ENCODE measurements at places on chromosomes 6 and 20. TPM values are rescaled to one million over a fixed set of nuclear protein-coding genes. Genes with fewer than 3 reads are reported as not detected.

- DNase-seq: no peak
These were observed 418.3 kb upstream of the POU3F2 start for GRCh38 chr6:98416027-98416426.

GRCh38 chr20:5689463-5689862 is 60.7 kb upstream of the SHLD1 start:
- DNase-seq: no peak

DNA sequence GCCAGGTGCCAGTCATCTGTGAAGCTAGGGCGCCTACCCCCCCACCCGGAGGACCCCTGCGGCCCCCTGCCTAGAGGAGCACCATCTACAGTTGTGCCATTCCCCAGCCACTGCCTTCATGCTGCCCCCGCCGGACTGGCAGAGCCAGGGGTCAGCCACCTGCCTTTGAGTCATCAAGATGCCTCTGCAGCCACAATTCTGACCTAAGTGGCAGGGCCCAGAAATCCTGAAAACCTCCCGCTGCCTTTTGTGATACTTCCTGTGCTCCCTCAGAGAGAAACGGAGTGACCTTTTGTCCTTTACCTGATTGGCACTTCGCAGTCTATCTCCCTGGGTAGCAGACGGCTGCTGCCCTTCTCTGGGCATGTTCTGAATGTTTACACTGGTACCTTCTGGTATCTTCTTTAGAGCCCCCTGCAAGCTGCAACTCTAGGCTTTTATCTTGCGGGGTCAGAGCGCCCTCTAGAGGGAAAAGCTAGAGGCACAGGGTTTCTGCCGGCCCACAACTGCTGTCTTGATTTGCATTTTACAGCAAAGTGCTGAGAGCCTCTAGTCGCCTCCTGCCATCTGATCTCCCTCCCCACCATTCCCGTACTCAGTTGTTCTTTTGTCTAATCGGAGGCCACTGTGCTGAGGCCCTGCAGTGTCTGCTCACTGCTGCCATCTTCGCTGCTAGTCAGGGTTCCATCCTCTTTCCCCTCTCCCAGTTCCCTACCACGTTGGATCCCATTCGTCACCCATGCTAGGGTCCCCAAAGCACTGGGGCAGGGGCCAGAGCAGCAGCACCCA is 26.9 kb downstream of the SPATA2 start:
- no peak for DNase-seq

- no peak for DNase-seq
These were observed 33.7 kb upstream of the SCUBE3 start for GRCh38 chr6:35179901-35180535.

The PBOV1 gene
- not detected for total RNA-seq

Data from left ventricle myocardium inferior (tissue), 1 donor.